Stimulated activated CD8-positive, alpha-beta memory T cell treated with anti-CD3 and anti-CD28 coated beads, Interleukin-4, amount 100 ng/mL, for 1 hour (primary cell): ENCODE measurements at places on chromosomes 2 and 18.

DNA sequence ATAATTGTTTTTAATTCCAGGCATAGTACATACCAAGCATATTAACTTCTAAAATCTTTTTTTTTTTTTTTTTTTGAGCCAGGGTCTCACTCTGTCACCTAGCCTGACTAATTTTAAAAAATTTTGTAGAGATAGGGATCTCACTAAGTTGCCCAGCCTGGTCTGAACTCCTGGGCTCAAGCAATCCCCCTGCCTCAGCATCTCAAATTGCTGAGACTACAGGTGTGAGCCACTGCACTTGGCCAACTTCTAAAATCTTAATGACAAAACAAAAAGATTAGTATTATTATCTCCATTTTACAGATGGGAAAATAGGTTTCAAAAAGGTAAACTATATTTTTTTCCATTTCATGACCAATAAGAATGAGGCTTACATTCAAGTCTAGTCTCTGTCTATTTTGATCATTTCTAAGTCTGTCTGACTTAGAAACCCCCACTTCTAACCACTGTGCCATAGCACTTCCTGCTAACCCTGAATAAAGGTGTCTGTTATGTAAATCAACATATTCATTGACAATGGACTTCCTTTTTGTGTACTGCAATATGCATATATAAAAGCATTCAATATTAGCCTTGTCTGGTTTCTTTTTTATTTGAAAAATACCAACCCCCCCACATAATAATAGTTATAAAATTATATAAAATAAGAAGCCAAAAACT, 28.7 kb upstream of the ZEB2 start:
- no peak for DNase-seq

- DNase-seq, result no peak
Observed at GRCh38 chr2:41896186-41896846, 151.5 kb upstream of the PKDCC start.

DNA sequence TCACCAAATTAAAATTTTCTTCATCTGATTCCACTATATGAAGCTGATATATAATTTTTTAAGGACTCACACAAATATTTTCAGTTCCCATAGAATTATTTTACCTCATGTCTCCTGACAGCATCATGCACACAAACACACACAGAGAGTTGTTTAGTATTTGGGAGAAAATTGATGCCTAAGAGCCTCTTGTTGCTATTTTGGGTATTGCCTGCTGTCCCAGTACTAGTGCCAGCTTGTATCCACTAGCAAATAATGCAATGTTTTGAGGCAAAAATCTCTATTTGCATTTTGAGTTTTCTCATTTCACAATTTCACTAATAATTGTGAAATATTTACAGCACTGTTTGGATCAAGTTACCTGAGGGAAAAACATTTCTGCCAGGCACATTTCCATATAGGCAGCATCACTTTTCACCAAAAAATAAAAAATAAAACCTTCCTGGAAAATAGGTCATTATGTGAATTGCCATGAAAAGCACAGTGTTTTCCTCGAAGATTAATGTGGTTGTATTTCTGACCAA, 328.2 kb downstream of the KCNJ3 start:
- no peak for DNase-seq

DNA sequence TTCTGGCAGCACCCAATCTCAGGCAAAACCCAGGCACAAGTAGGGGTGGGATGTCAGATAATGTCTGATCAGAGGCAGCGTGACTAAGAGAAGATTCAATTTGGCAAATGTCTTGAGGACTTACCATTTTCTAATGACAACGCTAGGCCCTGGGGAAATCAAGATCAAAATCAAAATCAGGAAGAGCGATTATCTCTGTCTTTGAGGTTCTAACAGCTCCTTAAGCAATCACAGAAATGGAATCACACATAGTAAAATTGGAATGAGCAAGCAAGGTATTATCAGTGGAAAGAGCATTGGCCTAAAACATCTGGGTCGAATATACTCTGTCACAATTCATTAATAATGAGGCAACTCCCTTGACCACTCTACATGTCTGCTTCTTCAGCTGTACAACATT, 8.6 kb upstream of the SERPINB2 start:
- DNase-seq, result no peak

DNA sequence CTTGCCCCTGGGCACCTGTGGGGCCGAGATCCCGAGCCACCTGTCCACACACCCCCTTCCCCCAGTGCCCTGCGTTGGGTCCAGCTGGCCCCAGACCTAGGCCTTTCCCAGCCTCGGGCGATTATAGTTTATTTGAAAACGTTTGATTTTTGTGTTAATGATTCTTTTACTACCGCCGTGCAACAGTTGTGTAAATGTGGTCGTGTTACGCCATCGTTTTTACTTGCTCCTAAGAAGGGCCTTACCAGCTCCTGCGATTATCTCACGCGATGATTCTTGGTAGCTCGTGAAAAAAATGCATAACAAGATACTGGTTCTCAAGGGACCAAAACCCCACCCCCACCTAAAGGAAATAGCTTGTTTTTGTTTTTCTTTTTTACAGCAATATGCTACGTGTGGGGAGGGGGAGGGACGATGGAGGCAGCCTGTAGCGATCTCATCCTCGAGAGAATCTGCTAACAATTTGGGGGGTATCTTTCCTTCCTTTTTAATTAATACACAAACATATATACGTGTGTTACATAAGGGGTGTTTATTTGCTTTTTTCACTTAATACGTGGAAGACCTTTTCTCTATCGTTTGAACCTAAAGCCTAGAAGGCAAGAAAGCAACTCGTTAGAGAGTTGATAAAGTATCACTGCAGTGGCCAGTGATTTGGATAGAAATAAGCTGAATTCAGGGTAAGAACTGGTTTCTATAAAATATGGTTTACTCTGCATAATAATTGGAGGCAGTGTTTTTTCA, 1.0 kb downstream of the ZDBF2 start:
- DNase-seq, result no peak

DNA sequence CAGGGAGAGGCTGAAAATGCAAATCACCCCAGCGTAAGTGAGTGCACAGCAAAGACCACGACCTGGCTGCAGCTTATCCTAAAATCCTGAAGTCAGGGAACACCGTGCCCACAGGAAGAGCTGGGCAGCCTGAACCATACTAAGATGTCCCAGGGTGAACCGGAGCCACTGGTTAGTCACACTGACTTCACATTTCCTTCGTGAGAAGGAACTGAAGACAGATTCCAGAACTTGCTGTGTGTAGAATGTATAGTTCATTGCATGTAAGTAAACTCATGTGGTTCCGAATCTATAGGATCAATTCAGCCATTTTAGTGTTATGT, 84.6 kb upstream of the NDUFV2 start:
- no peak for DNase-seq

DNA sequence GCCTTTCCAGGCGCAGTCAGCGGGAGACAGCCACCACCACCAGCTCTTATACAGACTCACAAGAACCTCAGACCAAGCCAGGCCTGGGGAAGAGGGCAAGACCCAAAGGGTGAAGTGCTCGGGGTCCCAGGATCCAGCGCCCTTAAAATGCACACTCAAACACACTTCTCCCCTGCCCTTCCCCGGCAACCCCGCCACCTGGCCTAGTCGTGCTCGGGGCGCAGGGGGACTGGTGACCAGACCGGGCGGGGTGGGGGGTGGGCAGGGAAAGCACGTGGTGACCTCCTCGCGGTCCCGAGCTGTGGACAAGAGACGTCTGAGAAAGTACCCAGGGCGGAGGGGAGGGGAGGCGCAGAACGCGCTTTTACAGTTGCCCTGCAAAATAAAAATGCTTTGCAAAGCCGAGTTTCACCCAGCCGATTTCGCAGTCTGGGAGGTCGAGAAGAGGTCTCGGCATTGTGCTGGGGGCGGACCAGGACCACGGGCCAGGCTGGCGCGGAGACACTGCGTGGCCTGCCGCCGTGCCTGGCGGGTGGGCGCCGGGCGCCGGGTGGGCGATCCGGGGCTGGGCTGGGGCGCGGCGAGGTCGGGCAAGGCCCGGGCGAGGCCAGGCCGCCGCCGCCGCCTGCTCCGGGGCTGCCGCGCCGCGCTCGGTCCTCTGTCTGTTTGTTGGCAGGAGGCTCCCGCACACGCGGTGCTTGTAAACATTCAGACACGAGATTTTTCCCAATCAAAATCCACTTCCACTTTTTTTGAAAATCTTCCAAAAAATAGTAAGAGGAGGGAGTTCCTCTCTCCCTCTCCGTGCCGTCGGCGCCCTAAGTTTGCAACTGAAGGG, 2.0 kb downstream of the BCL11A start:
- DNase-seq, result no peak

DNA sequence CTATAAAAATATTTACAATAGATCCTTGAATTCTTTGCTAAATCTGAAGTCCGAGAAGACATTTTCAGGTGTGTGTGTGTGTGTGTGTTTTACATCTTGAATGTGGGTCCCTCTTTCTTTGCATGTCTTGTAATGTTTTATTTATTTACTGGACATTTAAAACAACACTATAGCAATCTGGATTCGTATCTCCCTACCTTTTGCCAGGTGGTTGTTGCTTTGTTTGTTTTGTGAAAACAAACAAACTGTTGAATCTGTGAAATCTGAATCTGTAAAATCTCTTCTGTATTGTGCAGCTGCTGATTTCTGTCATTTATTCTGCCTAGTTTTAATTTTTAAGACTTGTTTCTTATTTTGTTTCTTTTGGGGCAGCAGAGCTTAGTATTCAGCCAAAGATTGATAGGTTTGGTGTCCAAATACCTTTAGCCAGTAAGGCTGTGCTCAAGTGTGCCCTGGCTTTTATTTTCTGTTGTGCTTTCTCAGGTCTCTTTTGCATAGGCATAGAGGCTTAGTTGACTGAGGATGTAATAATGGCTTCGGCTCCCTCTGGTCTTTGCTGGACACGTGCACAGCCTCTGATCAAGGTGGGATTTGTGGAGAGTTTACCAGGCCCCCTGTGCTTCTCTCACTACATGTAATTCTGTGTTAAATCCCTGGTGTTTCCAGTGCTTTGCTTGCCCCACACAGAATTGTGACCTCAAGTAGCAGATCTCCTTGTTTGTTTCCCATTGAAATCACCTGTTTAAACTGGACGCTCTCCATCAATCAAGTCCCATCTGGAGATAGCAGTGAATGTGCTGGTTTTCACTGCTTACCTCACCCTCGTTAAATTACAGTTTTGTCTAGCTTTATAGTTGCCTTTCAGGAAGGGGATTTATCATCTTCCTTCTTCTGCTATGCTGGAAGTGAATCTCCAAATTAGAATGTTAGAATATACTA, 71.1 kb downstream of the BIRC6 start:
- no peak for DNase-seq

DNA sequence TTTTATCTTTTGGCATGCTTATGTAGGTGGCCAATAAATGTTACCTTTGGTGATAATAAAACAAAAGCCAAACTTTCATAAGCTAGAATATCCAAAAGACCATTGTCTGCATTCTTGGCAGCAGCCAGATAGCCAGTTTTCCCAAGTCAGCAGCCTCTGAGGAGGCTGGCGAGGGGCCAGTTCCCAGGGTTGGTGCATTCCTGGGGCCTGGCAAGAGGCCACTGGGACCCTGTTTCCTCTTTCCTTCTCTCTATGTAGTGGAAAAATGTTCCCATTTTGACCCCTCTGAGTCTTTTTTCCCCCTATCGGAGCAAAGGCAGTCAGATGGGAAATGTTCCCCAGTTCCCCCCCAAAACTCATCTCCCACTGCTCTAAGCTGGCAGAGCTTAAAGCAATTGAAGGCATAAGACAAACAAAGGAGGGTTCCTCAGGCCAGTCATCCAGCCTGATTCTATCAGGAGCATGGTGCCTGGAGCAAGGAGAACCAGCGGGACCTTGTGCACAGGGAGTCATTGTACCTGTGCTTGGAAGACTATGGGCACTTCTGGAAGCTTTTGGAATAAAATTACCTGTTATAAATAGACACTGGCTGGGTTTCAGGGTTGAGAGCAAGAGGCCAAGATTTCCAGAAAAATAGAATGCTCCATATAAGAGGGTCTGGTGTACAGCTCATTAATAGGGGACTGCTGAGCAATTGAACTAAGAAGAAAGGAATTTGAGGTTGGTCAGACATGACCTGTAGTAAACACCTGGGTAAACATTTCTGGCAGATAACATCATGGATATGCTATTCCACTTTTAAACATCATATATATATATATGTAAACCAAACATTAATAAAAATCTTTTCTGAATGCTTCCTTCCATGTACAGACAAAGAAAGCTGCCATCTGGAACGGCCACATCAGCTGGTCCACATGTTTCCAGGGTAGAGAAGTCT, 63.4 kb downstream of the NCKAP5 start:
- DNase-seq, result no peak

- no peak for DNase-seq
Observed at GRCh38 chr2:8611700-8612099, 70.2 kb upstream of the ID2 start.

DNA sequence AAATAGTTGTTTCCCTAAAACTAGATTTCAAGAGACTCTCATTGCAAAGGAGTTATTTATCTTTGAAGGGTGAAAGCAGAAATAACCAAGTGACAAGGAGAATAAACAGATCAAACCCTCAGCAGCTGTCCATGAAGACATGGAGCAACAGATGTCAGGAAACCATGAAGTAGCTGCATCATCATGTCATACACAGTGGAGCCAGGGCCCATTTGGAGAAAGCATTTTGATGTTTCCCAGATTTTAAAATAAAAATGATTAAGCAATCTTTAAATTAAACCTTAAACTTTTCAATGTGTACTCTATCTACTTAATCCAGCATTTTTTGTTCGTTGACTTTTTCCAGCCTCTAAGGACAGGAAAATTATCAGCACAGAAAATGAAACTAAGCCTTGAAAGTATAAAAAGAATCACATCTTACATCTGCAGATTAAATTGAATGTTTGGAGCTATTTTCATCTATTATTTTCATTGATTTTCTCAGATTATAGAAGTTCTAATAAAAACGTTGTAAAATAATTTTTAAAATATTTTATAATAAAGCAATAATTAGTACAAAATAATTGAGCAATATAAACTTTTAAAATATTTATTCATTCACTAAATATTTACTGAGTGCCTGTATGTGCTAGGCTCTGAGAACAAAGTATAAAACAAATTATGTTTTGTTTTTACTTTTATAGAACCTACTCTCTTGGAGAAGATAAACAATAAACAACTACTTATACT, 860.1 kb downstream of the BCL11A start:
- DNase-seq, result no peak

- no peak for DNase-seq
Observed at GRCh38 chr2:52034706-52035105, 1002.8 kb upstream of the NRXN1 start.

- no peak for DNase-seq
Observed at GRCh38 chr2:158779621-158780020, 15.5 kb upstream of the DAPL1 start.

DNA sequence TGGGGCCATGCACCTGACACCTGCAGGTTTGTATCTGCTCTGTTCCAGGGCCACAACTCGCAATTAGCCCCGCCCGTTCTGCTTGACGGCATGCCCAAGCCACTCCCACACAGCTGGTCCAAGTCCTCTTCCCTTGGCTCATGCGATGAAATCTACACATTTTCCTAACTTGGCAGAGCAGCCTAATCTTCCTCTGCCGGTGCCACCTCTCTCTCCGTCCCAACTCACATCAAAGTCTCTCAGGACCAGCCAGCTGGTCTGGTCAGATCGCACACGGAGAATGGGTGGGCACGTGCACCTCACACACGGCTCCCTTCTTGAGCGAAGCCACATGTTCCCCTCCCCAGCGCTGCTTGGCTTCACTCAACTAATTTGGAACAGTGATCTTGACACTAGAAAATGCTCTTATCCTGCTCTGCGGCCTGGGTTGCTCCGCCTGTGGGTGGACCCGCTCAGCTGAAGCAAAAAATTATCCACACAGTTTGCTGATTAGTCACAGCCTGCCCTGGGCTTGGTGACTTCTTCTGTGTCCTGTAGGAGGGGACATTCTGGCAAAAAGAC, 176.7 kb downstream of the NRP2 start:
- DNase-seq, result no peak
